ENCODE measurements at places on chromosomes 2 and 18. TPM values are rescaled to one million over a fixed set of nuclear protein-coding genes. Genes with fewer than 3 reads are reported as not detected.

- DNase-seq, result no peak
Observed at GRCh38 chr18:10416065-10416464, 38.4 kb upstream of the APCDD1 start.

- DNase-seq, result peak; percentile 47
Observed at GRCh38 chr2:29628862-29629261, 292.5 kb downstream of the ALK start.

GRCh38 chr18:12597760-12598159, 60.1 kb downstream of the SPIRE1 start:
- DNase-seq, result peak; percentile 88

GPR45 gene
- not detected for total RNA-seq

GRCh38 chr2:158905784-158906183, 62.7 kb upstream of the TANC1 start:
- no peak for DNase-seq

DNA sequence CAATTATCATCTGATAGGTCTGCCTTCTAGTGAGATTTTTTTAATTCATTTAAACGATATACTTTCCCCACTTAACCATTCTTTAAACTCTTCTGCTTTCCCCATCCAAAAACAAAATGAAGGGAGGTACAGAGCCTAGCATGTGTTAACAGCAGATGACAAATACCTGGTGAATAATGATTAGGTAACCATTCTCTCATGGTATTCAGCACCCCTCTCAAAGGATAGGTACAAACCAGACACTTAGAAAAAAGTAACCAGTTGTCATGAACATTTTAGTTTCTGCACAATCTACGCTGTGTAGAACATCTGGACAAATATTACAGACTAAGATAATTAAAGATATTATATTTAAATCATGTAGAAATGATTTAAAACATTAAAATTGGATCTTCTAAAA, 56.3 kb downstream of the DNAH7 start:
- DNase-seq, result no peak

DNA sequence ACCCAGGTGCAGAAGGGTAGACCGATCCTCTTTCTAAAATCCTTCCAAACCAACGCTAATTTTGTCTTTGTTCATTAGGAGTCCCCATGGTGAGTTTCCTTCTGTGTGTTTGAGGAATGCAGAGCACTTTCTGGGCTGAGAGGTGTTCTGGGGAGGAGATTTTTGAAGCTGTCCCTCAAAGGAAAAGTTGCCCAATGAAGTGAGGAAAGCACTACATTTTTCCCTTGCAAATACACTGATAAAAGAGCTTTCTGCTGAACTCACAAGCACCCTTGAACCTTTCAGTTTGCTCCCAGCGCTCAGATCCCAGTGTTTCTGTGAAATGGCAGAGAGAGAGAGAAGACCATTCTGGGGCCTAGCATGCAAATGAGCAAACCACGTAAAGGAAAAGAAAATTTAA, 299.6 kb upstream of the FANCL start:
- no peak for DNase-seq

GRCh38 chr2:58633613-58634365, 392.7 kb upstream of the FANCL start:
- DNase-seq, result peak; percentile 4

- DNase-seq, result no peak
Observed at GRCh38 chr2:26011609-26011989, 22.3 kb upstream of the RAB10 start.

DNA sequence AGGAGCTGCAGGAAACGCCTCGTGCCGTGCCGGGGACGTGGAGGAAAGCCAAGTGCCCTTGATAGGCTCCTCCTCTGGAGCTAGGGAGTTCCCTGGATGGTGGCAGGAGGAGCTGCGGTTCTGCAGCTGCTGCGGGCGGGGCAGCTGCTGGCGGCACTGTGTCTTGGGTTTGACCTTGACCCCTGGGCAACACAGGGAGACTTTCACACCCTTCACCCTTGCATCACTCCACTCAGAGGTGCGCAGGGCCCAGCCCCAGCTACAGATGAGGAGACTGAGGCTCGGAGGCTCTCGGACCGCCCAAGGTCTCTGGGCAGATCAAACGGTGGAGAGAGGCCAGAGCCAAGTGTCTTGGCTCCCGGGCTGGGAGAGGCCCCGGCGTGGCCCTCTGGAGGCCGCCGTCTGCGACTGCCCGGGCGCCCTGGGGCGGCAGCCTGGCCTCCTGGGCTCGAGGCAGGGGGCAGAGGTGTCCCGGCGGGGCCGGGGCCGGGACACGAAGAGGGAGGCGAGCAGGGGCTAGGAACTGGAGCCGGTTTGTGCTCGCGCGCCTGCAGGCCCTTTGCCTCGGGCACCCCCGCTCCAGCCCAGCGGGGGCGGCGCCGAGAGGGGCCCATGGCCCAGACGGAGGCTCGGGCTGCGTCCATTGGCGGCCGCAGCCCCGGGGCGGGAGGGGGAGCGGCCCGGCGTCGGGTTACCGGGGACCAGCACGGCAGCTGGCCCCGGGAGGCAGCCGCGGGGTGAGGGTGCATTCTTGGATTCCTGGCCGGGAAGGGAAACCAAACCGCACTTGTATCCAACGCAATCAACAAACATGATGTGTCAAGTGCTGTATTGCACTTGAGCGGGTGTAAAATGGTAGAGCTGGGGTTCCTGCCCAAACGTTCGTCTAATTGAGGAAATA, 129.6 kb upstream of the SLC1A4 start:
- peak; percentile 94 for DNase-seq

DNA sequence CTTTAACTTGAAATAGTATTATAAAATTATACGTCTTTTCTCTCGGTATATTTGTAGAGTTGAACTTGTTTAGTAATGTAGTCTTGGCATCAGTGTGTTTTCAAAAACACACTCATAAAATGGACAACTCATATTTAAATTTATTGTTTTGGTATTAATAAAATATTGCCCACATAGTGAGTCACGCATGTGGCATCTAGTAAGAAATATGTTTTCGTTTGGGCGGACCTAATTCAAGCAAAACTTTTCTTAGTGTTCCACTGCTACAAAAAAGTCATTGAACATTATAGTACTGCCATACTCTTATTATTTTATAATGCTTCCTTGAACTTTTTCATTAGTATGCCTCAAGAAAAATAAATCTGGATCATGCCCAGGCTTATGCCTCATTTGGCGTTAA, 31.1 kb upstream of the FAM237A start:
- no peak for DNase-seq

- peak; percentile 78 for DNase-seq
Observed at GRCh38 chr2:85743304-85743978, 10.3 kb upstream of the ATOH8 start.

COL3A1 gene
- total RNA-seq, result 14,045 TPM
